MM.1S (cell line): ENCODE measurements at places on chromosomes 2 and 18.

GRCh38 chr2:149612122-149612521 is 24.5 kb upstream of the MMADHC start:
- no peak for DNase-seq
- H3K4me3 ChIP-seq: no peak overlapping the region
- H3K36me3 ChIP-seq: no peaks in the 10 kb centered on the region

DNA sequence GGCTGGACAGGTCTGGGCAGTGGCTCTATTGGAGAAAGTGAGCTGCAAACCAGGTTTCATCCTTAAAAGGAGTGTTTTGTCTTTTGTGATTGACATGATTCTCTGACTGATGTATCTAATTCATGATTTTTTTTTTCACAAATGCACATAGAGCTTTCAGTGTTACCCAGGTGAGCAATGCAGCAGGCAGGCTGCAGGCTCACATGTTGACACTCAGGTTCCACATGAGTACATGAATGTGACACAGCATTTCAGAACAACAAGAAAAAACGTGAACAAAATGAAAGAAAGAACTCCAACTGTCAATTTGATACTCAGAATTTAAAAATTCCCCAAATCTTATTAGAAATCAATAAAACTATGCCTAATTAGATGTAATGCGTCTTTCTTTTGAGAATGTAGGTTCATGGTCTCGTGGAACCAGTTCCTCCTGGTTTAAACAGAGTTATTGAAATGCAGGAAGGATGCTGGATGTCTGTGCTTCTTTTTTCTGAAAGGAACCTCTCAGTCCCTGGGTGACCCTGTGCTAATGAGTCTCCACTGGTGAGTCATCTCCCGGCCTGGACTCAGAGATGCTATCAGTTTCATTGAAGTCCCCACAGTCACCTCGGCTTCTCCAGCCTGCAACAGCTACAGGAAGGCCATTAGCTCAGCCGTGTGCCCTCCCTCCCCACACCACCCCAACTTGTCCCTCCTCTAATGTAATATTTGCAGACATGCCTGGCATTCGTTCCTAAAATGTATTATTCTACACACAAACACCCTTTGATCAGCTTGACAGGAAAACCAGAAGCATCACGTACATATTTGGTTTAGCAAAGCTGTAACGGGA is 430.4 kb downstream of the LPIN1 start:
- DNase-seq: peak; percentile 26
- H3K4me1 ChIP-seq: no peaks in the 10 kb centered on the region
- H3K4me3 ChIP-seq: no peak overlapping the region
- H3K27me3 ChIP-seq: no peaks in the 10 kb centered on the region
- H3K27ac ChIP-seq: no peak overlapping the region
- no peaks in the 10 kb centered on the region for H3K36me3 ChIP-seq

GRCh38 chr2:136243638-136244535 is 125.9 kb upstream of the CXCR4 start:
- DNase-seq: no peak
- peaks cover 7% of the 10 kb centered on the region for H3K4me1 ChIP-seq
- no peaks in the 10 kb centered on the region for H3K36me3 ChIP-seq
- H3K4me3 ChIP-seq: no peak overlapping the region

DNA sequence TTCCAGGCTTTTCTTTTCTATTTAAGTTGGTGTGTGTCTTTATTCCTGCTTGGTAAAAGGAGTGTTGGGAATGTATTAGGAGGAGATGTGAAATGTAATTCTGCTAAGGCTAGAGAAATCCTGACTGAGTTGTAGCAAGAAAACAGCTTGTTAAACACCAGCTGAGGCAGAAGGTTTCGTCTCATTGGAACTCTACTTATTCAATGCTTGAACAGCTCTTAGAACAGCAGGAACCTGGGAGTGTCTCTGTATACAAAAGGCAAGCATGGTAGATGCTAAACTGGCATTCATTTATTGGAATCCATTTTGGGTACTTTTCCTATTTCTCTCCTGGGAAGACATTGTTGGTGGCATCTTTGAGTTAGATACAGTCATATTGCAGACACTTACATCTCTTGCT is 280.9 kb downstream of the HRH4 start:
- no peak overlapping the region for H3K27ac ChIP-seq
- H3K36me3 ChIP-seq: no peaks in the 10 kb centered on the region
- no peaks in the 10 kb centered on the region for H3K27me3 ChIP-seq

DNA sequence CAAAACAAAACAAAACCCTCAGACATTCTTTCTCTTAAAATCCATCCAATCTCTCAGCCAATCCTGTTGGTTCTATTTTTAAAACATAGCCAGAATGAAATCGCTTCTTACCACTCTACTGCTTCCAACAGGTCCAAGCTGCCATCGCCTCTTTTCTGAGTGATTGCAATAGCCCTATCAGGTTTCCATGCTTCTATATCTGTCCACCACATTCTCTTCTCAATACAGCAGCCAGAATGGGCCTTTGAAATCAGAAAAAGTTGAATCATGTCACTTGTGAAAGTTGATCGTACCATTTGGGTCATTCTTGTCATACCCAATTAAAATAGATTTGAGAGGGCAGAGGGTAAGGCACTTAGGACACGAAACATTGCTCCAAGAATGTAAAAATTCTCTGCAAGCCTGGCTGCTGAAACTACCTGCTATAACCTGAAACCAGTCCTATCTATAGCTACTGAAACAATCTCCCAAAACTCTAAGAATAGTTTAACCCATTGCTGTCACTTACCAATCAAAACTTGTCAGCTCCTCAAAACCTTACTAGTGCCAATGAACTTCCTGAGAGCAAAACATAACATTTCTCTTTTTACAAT is 3.3 kb upstream of the MTLN start:
- H3K27ac ChIP-seq: peak overlapping the region; percentile 55; the same call in 1 of the 2 replicates
- H3K36me3 ChIP-seq: no peaks in the 10 kb centered on the region
- H3K4me1 ChIP-seq: peaks cover 44% of the 10 kb centered on the region
- peak; percentile 38 for DNase-seq

GRCh38 chr18:70072678-70073077 is 125.0 kb upstream of the CD226 start:
- H3K27ac ChIP-seq: no peak overlapping the region
- no peaks in the 10 kb centered on the region for H3K27me3 ChIP-seq
- H3K36me3 ChIP-seq: no peaks in the 10 kb centered on the region
- no peak for DNase-seq

DNA sequence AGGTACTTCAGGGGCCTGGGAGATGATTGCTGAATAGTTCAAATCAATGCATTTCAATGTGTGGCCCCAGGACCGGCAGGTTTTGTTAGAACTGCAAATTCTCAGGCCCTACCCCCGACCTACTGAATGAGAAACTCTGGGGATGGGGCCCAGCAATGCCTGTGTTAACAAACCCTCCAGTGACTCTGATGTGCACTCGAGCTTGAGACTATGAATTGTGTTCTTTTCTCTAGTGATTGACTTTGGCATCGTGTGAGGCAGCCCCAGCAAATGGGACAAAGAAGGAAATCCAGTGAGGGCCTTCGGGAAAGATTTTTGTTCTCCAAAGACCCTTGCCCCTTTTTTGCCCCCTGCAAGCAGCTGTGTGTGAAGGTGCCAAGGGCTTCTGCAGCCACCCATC is 22.4 kb downstream of the ALK start:
- no peak overlapping the region for H3K27ac ChIP-seq
- DNase-seq: no peak
- H3K36me3 ChIP-seq: no peaks in the 10 kb centered on the region
- no peaks in the 10 kb centered on the region for H3K4me1 ChIP-seq

DNA sequence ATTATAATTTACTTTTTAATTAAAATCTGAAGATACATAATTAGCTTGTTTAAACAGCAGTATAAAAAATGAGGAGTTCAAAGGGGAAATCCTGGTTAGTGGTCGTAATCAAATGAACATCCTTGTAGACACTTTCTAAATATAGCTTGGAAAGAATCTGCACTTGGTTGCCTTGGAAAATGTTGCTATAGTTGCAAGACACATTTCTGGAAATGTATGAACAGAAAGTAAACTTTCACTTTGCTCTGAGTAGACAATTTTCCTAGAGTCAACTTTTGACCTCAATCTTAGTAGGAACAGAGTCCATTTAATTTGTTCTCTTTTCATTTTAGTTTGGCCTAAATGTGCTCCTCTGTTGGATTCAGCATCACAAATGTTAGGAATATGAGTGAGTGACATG is 38.3 kb downstream of the GCA start:
- no peaks in the 10 kb centered on the region for H3K27me3 ChIP-seq
- 0 out of 2 replicates have a peak, but pooled peaks cover 6% of the 10 kb centered on the region for H3K4me1 ChIP-seq
- no peaks in the 10 kb centered on the region for H3K36me3 ChIP-seq
- DNase-seq: no peak
- no peak overlapping the region for H3K4me3 ChIP-seq

DNA sequence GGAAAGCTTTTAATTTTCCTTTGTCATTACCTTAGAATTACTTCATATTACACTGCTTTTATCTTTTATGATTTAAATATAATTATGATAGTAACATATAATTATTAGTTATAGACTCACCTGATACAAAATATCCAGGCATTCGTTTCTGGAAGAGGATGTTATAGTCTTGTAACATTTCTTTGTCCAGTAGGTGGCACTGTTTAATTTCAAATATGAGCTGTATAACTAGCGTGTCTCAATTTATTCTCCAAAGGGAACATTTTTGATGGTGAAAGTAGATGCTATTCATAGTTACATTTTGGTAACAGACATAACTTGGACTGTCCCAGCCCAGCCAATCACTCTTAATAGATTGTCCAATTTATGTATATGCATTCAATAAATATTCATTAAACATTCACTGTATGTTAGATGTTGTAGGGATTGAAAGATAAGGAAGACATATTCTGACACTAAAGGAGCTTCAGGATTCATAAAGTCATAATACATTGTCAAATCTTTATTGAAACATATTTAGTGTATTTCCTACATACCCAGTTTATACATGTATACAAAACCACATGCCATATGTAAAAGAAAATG is 19.2 kb downstream of the DAW1 start:
- peak; percentile 58 for DNase-seq
- H3K4me3 ChIP-seq: no peak overlapping the region
- H3K4me1 ChIP-seq: no peaks in the 10 kb centered on the region

DNA sequence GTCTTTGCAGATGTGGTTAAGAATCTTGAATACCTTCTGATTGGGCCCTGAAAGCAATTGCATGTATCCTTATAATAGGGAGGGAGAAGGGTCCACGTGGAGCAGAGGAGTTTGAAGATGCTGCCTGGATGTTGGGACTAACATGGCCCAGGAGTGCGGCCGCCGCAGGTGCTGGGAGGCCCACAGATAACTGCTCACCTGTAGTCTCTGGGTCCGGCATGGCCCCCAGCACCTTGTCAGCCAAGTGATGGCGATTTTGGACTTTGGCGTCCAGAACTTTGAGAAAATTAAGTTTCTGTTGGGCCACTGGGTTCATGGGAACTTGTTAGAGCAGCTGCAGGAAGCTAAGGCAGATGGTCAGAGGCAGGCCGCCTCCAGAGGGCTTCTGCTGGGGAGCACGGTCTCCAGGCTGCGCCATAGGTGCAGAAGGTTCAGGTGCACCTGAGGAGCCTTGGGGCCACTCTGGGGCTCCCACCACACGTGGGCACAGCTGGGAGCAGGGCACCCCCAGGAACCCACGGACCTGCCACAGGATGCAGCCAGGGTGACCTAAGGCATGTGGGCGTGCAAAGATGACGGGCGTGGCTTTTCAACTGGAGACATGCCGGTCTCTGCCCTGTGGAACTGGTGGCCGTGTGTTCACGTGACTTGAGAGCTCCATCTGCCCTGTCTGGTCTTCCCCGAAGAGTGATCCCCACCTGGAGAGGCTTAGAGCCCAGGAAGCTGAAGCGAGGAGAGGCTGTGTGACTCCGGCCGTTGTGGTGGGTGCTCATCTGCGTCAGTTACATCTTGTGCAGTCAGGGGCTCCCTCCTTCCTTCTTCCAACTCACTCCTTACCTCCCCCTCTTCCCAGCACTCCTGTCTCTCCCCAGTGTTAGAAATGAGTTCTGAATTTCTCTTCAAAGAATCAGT is 277.3 kb downstream of the AGAP1 start:
- H3K4me3 ChIP-seq: no peak overlapping the region
- no peaks in the 10 kb centered on the region for H3K27me3 ChIP-seq
- no peak for DNase-seq
- no peak overlapping the region for H3K27ac ChIP-seq
- no peaks in the 10 kb centered on the region for H3K4me1 ChIP-seq

DNA sequence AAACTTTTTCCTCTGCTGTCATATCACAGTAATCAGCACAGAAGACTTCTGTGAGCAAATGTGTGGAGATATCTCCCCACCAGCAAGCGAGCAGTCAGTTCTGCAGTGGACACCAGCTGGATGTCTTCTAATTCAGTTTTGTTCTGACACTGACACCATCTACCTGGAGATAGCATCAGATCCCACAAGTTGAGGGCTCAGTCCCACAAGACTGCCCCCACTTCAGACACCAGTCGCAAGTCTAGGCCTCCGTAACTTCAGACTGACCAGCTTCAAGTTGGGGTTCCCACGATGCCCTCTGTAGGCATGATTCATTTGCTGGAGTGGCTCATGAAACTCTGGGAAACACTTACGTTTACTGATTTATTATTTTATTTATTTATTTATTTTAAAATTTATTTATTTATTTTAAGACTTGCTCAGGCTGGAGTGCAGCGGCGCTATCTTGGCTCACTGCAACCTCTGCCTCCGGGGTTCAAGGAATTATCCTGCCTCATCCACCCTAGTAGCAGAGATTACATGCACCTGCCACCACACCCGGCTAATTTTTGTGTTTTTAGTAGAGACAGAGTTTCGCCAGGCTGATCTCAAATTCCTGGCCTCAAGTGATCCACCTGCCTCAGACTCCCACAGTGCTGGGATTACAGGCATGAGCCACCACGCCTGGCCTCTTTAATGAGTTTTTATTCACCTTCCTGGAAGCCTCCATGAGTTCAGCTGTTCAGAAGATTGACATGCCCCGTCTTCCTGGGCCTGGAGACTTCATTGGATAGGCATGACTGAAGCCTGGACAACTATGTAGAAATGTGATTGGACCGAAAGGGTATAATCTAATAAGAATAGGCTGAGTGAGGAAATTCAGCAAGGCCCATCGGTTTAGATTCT is 55.7 kb downstream of the PAPOLG start:
- H3K27me3 ChIP-seq: 0 out of 2 replicates have a peak, but pooled peaks cover 9% of the 10 kb centered on the region
- H3K27ac ChIP-seq: no peak overlapping the region
- peaks cover 6% of the 10 kb centered on the region; the same call in 1 of the 2 replicates for H3K4me1 ChIP-seq
- no peak for DNase-seq

GRCh38 chr2:170550501-170550900 is 164.6 kb upstream of the SP5 start:
- no peak overlapping the region for H3K27ac ChIP-seq
- no peak for DNase-seq
- H3K4me3 ChIP-seq: no peak overlapping the region
- no peaks in the 10 kb centered on the region for H3K27me3 ChIP-seq
- H3K36me3 ChIP-seq: no peaks in the 10 kb centered on the region

DNA sequence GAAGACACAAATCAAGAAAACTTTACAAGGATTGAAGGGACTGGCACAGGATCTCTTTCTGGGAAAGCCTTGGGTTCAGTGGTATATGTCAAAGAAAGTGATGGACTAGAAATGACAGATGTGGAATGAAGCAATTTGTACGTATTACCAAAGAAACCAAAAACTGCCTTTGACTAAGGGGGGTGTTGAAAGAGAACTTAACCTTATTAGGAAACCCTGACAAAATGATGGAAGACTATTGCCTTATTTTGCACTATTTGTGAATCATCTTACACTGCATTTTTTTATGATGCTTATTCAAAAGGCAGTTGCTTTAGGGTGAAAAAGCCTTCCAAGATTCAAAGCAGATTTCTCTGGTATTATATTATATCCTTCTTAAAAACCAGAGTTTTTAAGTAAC is 4.0 kb downstream of the TSGA10 start:
- H3K27ac ChIP-seq: no peak overlapping the region
- no peaks in the 10 kb centered on the region for H3K27me3 ChIP-seq
- H3K36me3 ChIP-seq: no peaks in the 10 kb centered on the region
- no peak for DNase-seq
- H3K4me3 ChIP-seq: no peak overlapping the region
